ENCODE measurements at places on chromosomes 11 and 22.

GRCh38 chr11:9315078-9315688 lies 790 bp upstream of the TMEM41B start:
- DNase-seq = no peak

DNA sequence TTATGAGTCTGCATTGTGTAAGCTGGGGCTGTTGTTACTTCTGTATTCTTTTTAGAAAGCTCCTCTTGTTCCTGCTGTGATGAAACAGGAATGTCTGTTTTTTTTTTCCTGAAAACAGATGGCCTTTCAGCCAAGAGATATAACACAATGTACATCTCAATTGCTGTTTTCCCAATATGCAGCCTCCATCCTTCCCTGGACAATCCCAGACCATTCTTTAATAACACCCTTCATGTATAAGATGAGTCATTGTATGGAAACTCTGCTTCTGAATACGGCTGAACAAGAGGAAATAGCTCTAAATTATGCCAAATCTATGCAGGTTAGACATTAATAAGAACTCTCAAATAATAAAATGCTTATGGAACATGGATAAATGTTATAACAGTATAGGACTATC lies 60.2 kb upstream of the LRRC4C start:
- DNase-seq = no peak

DNA sequence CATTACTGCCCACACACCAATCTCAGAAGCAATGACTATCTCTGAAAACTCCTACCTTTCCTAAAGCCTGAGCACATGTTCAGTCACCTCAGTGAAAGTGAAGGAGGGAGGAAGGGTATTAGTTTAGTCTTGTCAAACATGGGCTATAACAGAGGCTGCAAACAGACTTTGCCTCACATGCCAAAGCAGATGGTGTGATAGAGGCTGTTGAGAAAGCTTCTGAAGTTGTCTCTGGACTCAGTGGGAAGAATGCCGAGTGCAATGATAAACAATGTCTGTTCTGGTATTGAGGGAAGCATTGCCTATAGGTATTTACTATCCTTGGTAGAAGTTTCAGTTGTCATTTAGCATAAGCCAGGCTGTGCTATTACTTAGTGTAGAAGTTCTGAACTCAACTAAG lies 314.5 kb upstream of the CCDC90B start:
- no peak for DNase-seq

DNA sequence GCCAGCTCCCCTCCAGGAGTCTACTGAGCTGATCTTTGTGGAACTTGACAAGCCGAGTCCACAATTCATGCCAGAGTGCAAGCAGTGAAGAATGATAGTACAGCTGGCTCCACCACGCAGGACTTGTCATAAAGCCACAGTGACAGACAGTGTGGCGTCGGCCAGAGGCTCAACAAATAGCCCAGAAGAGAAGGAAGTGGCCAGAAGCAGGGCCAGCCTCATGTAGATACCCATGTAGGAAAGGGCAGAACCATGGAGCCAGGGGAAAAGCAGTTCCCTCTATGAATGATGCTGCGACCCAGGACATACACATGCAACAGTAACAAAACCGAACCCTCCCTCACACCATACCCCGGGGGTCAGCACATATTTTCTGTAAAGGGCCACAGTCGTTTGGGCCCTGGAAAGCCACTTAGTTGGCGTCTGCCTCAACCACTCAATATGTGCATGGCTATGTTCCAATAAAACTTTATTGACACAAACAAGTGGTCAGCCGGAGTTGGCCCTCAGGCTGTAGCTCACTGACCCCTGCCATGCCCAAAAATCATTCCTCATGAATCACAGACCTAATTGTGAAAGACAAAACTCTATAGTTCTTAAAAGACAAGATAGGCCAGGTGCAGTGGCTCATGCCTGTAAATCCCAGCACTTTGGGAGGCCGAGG lies 161.4 kb downstream of the BRD1 start:
- DNase-seq = no peak

- DNase-seq = no peak
These were observed 47.0 kb upstream of the CLMP start for GRCh38 chr11:123241874-123242543.

- DNase-seq = peak; percentile 49
These were observed 12.3 kb upstream of the BID start for GRCh38 chr22:17786435-17787161.

DNA sequence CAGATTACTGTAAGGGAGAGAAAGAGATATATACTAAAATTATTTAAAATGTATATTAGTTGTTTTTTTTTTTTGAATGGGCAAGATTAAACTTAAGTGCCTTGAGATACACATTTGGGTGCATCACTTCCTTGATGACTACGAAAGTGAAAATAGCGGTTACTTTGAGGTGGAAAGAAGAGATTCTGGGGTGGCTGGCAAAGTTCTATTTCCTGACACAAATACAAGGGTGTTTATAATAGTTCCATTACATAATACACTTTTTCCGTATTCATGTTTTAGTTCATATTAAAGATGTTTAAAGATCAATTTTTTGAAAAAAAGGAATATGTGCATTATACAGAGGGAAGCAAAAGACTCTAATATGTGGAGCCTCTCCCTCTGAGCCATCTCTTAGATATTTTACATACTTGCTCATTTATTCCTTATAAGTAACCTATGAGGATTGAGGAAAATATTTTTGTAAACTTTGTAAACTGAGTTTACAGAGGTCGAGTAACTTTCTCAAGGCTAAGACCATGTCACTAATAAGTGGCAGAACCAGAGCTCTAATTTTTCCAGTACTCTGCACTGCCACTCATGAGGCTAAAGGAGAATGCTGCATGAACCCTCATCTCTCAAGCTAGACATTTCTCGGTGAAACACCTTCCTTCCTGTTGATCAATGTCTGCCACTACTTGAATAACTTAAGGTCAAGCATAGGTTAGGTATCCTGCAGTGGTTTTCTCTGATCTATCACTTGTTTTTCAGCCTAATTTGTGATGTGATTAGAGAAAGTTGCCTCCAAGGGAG lies 58.6 kb downstream of the DDIAS start:
- no peak for DNase-seq

DNA sequence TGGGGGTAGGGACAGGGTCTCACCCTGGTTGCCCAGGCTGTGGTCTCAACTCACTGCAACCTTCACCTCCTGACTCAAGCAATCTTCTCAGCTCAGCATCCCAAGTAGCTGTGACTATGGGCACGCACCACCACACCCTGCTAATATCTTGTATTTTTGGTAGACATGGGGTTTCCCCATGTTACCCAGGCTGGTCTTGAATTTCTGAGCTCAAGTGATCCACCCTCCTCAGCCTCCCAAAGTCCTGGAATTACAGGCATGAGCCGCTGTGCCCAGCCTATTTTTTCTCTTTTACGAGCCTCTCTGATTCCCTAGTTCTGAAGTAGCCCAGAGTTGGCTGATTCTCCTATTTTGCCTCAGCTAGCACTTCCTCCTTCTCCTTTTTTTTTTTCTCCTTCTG lies 83.6 kb downstream of the ZNF280B start:
- DNase-seq = no peak

DNA sequence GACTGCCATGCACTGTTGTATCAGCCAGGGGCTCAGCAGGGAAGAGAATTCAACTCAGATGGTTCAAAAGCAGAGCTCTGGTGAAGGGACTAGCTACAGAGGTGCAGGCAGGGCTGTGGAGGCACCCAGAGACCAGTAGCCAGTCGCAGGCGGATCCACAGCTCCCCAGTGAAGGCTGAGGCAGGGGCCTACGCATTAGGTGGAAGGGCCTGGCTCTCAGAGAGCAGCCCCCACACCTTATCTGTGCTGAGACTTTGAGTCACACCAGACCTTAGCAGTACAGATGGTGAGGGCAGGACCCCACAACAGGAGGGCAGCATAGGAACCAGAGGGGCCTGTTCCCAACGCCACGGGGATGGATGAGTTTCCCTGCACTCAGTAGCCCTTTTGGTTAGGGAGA lies 189.6 kb downstream of the DSCAML1 start:
- DNase-seq = no peak

DNA sequence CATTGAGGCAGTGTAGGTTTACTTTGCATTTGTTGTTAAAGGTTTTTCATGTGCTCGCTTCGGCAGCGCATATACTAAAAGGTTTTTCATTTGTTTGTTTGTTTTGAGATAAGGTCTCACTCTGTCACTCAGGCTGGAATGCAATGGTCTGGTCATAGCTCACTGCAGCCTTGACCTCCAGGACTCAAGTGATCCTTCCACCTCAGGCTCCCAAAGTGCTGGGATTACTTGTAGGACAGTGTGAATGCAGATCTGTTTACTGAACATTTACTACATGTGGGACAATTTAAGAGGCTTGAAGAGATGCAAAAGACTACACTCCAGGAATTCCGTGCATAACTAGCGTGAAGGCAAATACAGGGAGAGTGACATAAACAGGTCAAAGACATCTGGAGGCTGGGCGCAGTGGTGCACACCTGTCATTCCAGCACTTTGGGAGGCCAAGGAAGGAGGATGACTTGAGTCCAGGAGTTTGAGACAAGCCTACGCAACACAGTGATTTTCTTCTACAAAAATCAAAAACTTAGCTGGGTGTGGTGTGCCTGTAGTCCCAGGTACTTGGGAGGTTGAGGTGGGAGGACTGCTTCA lies 34.1 kb downstream of the YPEL1 start:
- no peak for DNase-seq

- no peak for DNase-seq
These were observed 88.8 kb upstream of the XKR3 start for GRCh38 chr22:16914006-16914405.

- DNase-seq = no peak
These were observed 13.8 kb downstream of the TOM1 start for GRCh38 chr22:35313311-35314121.

All from COLO829 (cell line).